Stimulated activated CD4-positive, alpha-beta T cell treated with anti-CD3 and anti-CD28 coated beads, Interleukin-4, amount 100 ng/mL, for 48 hours (primary cell): ENCODE measurements at places on chromosomes 6 and 20.

DNA sequence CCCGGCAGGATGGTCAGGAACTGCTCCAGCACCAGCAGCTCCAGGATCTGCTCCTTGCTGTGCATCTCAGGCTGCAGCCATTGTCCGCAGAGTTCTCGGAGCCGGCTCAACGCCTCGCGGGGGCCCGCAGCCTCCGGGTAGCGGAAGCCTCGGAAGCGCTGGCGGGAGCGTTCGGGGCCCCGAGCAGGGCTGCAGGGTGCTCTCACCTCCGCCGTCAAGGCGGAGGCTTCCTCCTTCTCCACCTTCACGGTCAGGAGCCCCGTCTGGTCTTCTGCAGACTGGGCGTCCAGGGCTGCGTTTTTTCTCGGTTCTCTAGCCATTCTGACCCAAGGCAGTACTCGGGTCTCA lies 434 bp downstream of the ZKSCAN4 start:
- no peak for DNase-seq

- DNase-seq, result no peak
Observed at GRCh38 chr6:111653979-111654378, 48.3 kb upstream of the TRAF3IP2 start.

DNA sequence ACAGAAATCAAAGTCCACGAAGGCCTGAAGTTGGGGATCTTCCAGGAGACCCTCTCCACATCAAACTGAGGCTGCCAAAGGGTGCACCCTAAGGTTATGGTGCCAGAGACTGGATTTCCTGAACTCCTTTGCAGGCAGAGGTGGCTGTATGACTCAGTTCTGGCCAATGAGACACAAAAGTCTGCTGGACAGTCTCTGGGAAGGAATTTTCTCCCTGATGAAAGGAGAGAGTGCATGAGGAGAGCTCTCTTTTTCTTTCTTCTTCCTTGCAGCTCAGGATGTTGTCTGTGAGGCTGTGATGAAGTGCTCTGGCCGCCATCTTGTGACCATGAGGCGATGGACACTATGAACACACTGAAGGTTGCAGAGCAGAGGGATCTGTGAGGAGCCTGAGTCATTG lies 85.2 kb downstream of the MDGA1 start:
- no peak for DNase-seq

DNA sequence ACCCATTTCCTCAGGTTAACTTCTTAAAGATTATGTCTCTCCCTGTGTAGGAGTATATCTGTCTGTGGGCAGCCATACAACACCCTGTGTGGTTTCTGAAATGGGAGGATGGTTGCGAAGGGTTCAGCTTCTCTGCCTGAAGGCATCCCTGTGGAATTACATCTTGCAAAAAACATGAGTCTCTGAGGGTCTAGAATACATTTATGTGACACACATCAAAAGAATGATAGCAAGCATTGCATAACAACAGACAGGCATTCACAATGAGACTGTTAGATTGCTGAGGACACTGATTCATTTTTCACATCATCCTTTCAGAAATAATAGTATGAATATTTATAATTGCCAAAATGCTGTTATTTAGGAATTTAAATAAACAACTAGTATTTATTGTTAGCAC lies 670.9 kb downstream of the HTR1B start:
- DNase-seq, result no peak

DNA sequence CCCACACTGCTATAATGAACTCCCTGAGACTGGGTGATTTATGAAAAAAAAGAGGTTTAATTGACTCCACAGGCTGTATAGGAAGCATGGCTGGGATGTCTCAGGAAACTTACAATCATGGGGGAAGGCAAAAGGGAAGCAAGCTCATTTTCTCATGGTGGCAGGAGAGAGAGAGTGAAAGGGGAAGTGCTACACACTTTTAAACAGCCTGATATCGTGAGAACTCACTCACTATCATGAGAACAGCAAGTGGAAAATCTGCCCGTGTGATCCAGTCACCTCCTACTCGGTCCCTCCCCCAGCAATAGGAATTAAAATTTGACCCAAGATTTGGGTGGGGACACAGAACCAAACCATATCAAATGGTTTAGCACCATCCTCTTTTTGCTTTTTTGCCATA lies 116.6 kb upstream of the CEP162 start:
- no peak for DNase-seq

GRCh38 chr6:106749609-106750008 lies 120.2 kb downstream of the QRSL1 start:
- DNase-seq, result no peak

- no peak for DNase-seq
Observed at GRCh38 chr6:111192911-111193555, 105.7 kb downstream of the SLC16A10 start.

DNA sequence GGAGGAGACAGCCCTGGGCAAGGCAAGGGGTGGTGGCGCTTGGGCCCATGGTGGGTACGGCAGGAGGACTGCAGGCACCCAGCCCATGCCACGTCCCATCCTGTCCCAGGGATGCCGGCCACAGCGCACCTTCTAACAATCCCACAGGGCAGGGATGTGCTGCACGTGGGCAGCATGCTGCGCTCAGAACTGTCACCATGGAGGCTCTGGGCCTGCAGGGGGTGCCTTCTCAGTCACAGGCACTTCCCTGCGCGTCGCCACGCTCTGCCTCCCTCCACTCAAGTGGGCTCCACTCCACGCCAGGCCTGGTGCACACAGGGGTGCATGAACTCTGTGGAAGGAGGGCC lies 2.4 kb downstream of the CABLES2 start:
- DNase-seq, result no peak

DNA sequence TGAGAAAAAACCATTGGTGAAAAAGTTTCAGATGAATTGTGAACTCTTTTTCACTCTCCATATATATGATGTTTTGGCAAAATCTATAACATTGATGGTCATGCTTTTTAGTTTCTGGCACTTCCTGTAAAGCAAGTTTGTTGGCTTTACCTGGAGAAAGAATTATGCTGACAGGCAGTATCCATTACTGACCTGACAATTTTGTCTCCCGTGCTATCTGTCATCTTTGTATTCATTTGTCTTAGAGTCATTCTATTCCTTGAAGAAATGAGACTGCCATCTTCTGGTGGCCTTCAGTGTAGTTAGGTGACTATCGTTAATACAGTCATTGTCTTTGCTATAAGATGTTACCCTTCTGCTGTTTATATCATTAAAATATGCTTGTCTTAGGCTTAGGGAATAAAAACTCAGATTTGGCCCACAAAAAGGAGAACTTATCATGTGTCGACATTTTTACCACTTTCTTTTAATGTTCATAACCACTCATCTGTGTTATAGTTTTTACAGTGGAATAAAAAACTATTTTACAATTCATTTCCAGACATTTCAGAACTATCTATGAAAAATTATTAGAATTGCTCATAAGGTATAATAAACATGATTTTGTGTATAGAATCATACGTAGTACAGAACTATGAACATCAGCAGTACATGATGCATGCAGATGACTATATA lies 707.0 kb downstream of the EPM2A start:
- no peak for DNase-seq

- DNase-seq, result no peak
Observed at GRCh38 chr6:41280381-41281057, 6.0 kb downstream of the TREM1 start.

GRCh38 chr6:145047891-145048290 lies 687.4 kb downstream of the EPM2A start:
- no peak for DNase-seq

GRCh38 chr6:138339024-138339423 lies 38.7 kb upstream of the SMIM28 start:
- no peak for DNase-seq

DNA sequence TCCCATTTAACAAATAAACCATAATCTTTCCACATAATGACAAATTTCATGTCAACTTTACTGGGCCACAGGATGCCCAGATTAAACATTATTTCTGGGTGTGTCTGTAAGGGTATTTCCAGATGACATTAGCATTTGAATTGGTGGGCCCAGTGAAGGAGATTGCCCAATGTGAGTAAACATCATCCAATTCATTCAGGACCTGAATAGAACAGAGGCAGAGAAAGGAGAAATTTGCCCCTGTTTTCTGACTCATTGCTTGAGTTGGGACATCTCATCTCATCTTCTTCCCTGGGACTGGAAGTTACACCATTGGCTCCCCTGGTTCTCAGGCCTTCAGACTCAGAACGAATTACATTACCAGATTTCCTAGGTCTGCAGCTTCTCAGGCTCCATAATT lies 142.9 kb downstream of the TPBG start:
- no peak for DNase-seq

- DNase-seq, result no peak
Observed at GRCh38 chr20:51736947-51737346, 31.2 kb downstream of the ATP9A start.

- no peak for DNase-seq
Observed at GRCh38 chr6:113182370-113183141, 674.6 kb upstream of the MARCKS start.

DNA sequence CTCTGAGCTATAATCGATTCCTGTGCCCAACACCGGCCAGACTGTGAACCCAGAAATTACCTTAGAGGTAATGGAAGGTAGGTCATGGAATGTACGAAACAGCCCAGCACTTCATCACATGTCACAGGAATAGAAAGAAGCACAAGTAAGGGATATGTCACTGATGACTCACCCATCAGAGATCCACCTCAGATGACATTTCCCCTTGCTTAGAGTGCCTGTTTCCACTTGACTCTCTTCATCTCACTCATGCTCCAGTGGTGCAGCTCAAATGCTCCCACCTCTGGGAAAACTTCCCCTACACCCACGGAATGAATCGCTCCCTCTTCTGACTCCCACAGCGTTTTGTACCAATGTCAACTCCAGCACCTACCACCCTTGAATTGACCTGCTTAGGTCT lies 381.6 kb upstream of the CNR1 start:
- no peak for DNase-seq

DNA sequence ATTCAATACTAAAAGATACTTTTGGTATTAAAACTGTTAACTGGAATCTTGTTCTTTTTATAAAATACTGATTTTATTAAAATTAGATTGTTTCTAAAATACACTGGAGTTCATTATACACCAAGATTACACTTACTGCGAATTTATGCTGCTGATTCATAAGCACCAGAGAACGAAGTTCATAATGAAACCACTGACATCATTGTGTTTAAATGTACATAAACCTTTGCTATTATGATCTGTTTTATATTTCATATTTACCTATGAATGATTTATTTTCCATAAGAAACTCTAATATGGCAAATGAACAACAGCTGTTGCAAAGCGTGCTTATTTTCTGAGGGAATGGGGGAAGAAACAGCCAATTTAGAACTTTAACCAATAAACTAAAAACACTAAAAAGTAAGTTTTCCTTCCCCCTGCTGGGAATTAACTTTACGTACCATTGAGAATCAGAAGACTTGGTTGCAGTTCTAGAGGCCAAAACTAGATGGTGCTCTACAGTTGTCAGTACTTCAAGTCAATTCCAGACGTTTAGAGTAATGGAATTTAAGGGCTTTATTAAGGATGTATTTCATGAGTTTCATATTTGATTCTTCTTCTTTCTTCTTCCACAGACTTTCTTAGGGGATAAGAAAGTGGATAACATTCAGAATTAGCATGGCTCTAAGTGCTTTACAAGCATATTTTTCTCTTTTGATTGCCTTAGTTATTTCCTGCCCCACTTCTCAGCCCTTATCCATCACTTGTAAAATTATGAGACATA lies 30.8 kb upstream of the COL19A1 start:
- no peak for DNase-seq
